T-helper 1 cell treated with Interleukin-12 subunit alpha and Interleukin-12 subunit beta and Interleukin-4 antibody, amounts not matched to agents 30 ng/mL and 1 ng/mL, for 36 hours (primary cell): ENCODE measurements at places on chromosomes 11 and 22. TPM values are rescaled to one million over a fixed set of nuclear protein-coding genes. Genes with fewer than 3 reads are reported as not detected.

Gene NPTXR
- 1.3 and 1.6 TPM in 2 replicates for total RNA-seq

Gene ARHGAP20
- not detected in 2 replicates for total RNA-seq

Gene RHOD
- total RNA-seq = 0.59 and 0.61 TPM in 2 replicates

Gene B3GAT1
- 1.2 and 1.9 TPM in 2 replicates for total RNA-seq

Gene LMF2
- total RNA-seq = 124 and 136 TPM in 2 replicates

Gene FGF4
- total RNA-seq = not detected in 2 replicates

Gene GAS2
- total RNA-seq = 2.0 and 2.9 TPM in 2 replicates

Gene CHEK1
- total RNA-seq = 74.7 and 76.6 TPM in 2 replicates

Gene KDM4E
- not detected in 2 replicates for total RNA-seq

Gene OOSP4A
- total RNA-seq = not detected in 2 replicates

Gene SYTL2
- total RNA-seq = 96.5 and 97.9 TPM in 2 replicates

Gene SHANK2
- total RNA-seq = not detected in 2 replicates

Gene PHOX2A
- not detected in 2 replicates for total RNA-seq

Gene HBD
- not detected in 2 replicates for total RNA-seq

Gene TECTA
- 0.29 and 0.32 TPM in 2 replicates for total RNA-seq

Gene NRIP3
- total RNA-seq = 4.2 and 4.7 TPM in 2 replicates

Gene CECR2
- total RNA-seq = 0.20 and 0.42 TPM in 2 replicates

Gene GPR83
- 0.05 and 0.10 TPM in 2 replicates for total RNA-seq

Gene TESMIN
- total RNA-seq = 2.5 and 4.6 TPM in 2 replicates

Gene GAS2L1
- total RNA-seq = 2.7 TPM in 2 replicates

Gene TRIM49
- total RNA-seq = not detected in 2 replicates

Gene MS4A4E
- 0.20 TPM in 1 of 2 replicates, not detected in the other for total RNA-seq

Gene IGSF9B
- 89.6 and 97.2 TPM in 2 replicates for total RNA-seq

Gene MYO18B
- 1.2 and 1.3 TPM in 2 replicates for total RNA-seq
